Forelimb muscle (tissue), 1 donor: ENCODE measurements at places on chromosomes 3 and 15. TPM values are rescaled to one million over a fixed set of nuclear protein-coding genes. Genes with fewer than 3 reads are reported as not detected.

DNA sequence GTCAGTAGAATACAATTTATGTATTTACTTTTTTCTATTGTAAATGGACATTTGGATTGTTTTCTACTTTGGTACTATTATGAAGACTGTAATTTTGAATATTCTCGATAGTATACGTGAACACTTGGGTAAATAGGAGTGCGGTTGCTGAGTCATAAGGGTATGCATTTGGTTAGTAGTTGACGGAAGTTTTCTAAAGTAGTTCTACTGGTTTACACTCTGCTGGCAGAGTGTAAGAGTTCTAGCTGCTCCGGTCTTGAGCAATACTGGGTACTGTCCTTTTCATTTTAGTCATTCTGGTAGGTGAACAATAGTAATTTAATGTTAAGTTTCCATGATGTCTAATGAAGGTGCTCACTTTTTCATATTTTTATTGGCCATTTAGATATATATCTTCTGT, 70.0 kb downstream of the MEF2A start:
- no peak for DNase-seq

GRCh38 chr15:99717161-99718009, 15.9 kb downstream of the LYSMD4 start:
- no peak for DNase-seq

DNA sequence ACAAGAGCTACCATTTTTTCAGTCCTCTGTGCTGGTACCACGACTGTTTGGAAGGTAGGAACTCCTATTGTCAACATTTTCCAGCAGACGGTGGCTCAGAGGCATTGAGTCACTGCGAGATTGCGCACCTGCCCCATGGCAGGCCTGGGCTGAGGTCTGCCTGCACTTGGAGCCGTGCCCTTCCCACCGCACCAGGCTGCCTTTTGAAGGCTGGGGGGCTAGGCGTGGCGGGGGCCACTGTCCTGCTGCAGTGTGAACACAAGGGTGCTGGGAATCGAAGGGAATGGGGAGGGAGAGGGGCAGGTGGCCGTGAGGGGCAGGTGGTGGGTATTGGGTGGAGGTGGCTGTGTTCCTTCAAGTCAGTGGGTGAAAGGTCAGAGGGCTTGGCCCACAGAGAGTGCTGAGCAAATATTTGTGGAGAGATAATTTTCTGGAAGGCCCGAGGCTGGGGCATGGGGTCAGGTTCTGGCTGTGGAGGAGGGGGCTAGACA, 16.3 kb downstream of the SNX33 start:
- no peak for DNase-seq

Gene AMIGO3
- 2.7 TPM for polyA plus RNA-seq

- no peak for DNase-seq
These were observed 6.2 kb downstream of the SUCLG2 start for GRCh38 chr3:67648229-67648628.

DNA sequence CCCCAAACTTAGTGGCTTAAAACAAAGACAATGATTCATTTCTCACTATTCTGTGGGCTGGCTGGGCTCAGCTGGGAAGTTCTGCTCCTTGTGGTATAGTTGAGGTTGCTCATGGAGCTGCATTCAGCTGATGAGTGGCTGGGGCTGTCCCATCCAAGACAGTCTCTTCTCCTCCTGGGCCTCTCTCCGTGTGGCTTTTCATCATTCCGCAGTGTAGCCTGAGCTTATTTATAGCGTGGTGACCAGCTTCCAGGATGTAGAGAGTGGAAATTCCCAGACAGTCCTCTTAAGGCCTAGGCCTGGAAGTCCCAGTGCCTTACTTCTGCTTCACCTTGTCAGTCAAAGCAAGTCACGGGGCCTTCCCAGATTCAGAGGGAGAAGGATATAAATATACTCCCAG, 136.7 kb upstream of the DAZL start:
- DNase-seq: no peak

Gene STARD9
- polyA plus RNA-seq: 18.3 TPM
